ENCODE measurements at places on chromosomes 2 and 18.

DNA sequence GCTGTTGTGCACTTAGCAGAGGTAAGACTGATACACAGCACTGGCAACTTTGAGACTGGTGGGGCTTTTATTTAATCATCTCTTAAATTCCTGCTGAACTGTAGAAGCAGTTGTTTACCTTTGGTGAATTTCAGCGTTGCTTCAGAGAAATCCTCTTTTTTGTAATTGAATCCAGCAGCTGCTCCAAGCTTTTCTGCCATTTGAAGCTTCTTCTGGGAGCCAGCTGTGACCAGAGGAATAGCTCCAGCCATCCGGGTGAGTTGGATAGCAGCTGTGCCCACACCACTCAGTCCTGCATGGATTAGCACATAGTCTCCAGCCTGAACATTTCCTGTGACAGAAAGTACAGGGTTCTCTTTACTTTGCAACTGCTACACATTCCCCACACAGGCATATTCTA lies 3.9 kb downstream of the TP53I3 start:
- no peak for DNase-seq

GRCh38 chr2:131035112-131035825 lies 58.0 kb downstream of the FAM168B start:
- DNase-seq = no peak

DNA sequence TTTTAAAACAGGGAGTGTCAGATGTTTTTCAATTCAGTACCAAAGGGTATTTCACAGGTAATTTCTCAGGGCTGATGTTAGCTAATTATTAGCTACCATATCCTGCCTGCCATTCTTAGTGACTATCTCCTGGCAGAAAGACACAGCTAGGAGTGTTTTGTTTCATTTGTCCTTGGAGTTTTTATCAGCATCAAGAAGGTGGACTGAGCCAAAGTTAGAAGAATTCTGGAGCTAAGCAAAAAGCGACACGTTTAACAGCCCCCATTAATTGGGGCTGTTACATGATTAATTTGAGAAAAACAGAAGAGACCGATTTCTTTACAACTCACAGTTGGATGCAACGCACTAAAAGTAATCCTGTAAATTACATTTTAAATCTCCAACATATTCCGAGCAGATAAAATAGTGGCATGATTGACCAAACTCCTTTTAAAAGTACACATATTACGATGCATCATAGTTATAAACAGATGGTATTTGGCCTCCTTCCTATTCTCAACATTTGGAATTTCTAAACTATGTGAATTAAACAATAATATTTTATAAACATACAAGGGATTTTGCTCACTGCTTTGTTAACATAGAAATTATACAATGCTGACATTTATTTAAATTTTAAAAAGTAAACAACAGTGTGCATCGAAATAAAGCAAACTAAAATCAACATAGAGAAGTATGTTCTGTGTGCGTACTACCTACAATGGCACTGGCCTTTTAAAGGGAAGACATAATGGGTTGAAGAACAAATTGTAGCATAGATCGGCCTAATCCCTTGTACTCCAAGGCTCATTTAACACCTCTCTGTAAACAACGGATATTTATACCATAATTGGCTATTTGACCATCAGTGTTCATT lies 585.1 kb downstream of the ZEB2 start:
- no peak for DNase-seq

GRCh38 chr18:39571511-39571910 lies 2005.9 kb upstream of the CELF4 start:
- DNase-seq = no peak

GRCh38 chr2:94871226-94872087 lies at the start of gene TEKT4:
TEKT4 (plus strand) TSS chr2:94871430; CDS start chr2:94871580, 150 bp downstream.
- no peak for DNase-seq

- no peak for DNase-seq
Observed at GRCh38 chr2:95352310-95353054, 50.0 kb upstream of the FAHD2A start.

DNA sequence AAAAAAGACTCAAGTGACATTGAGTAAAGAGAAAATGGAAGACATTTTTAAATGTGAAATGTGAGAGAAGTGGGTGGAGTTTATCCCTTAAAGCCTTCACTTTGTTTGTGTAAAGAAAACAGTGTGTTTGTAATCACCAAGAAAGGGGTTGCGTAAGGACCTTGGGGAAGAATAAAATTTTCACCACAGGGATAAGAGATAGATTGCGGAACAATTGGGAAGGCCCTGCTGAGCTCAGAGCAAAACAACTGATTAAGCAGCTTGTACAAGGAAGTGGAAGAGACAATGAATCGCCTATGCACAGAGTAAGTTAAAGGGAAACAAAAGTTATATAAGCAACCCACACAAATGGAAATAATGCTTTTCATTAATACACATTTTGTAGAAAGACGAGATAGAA lies 327.7 kb downstream of the RAD51AP2 start:
- no peak for DNase-seq

- no peak for DNase-seq
Observed at GRCh38 chr2:70440621-70441020, 113.0 kb downstream of the TGFA start.

- DNase-seq = no peak
Observed at GRCh38 chr2:3633089-3633981, 24.7 kb upstream of the ALLC start.

GRCh38 chr18:33440060-33441043 lies at the start of gene CCDC178:
CCDC178 (minus strand) TSS chr18:33440721; CDS start chr18:33412088, 28,633 bp downstream.
- DNase-seq = peak; percentile 31

DNA sequence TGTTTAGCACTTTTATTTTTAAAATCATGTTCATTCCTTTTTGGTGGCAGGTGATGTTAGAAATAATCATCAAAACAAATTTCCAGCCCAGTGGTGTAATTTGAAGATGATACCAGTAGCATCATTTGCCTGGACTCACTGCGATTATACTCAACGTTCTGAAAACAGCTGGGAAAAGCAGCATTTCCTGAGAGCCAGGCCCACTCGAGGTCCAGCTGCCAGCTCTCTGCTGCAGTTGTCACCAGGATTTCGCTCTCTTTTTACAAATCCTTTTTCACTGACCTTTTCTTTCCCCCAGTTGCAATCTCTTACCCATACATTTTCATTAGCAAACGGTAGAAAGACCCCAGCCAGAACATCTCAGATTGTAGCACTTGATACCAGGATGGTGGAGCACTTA lies 110.6 kb upstream of the LYPD1 start:
- no peak for DNase-seq

- no peak for DNase-seq
Observed at GRCh38 chr2:21229302-21229701, 105.5 kb downstream of the TDRD15 start.

- no peak for DNase-seq
Observed at GRCh38 chr2:234378440-234378839, 118.4 kb downstream of the ARL4C start.

Measured in non-pigmented ciliary epithelial cell (primary cell).